SJSA1 (cell line): ENCODE measurements at places on chromosomes 11 and 22. TPM values are rescaled to one million over a fixed set of nuclear protein-coding genes. Genes with fewer than 3 reads are reported as not detected.

- H3K36me3 ChIP-seq, result no peaks in the 10 kb centered on the region
- no peaks in the 10 kb centered on the region for H3K27me3 ChIP-seq
- H3K27ac ChIP-seq, result no peak overlapping the region
- DNase-seq, result no peak
- H3K4me1 ChIP-seq, result no peaks in the 10 kb centered on the region
These were observed 649.2 kb downstream of the BRD1 start for GRCh38 chr22:49178246-49179005.

OR52H1 gene
- total RNA-seq, result not detected in 2 replicates

MOV10L1 gene
- total RNA-seq, result 0.97 and 1.7 TPM in 2 replicates

DNA sequence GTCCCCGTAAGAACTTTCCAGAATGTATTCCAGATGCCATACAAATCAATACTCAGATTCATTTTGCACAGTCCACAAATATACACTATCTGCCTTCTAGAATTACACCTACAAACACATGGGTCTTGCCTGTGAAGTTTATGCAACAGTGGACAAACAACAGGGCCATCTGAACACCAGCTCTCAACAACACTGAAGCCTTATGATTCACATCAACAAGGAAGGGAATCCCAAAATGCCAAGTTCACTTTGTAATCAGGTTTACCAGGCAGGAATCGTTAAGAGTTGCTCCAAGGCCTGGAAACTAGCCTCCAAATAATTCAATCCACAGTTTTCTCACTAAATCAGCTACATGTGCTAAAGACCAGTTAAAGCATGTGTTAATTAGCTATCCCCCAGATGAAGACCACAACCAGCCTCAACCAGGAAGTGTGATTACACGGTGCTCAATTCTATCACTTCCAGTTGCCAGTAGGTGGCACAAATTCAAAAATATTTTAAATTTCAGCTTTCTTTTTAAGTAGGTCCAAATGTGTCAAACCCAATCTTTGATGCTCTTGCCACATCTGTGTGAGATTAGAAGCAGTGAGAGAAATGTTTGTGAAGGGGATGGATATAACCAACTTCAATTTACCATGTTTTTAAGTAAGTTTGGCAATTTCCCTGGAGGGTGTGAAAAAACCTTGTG lies 139.1 kb upstream of the BDNF start:
- no peaks in the 10 kb centered on the region; the same call in 1 of the 2 replicates for H3K4me1 ChIP-seq
- no peak overlapping the region for H3K4me3 ChIP-seq
- DNase-seq, result no peak

ANKK1 gene
- not detected in 2 replicates for total RNA-seq

GRCh38 chr11:20627026-20627425 lies 27.6 kb downstream of the SLC6A5 start:
- H3K4me3 ChIP-seq, result no peak overlapping the region
- no peak for DNase-seq
- no peak overlapping the region for H3K27ac ChIP-seq

SMIM35 gene
- not detected in 2 replicates for total RNA-seq

DNA sequence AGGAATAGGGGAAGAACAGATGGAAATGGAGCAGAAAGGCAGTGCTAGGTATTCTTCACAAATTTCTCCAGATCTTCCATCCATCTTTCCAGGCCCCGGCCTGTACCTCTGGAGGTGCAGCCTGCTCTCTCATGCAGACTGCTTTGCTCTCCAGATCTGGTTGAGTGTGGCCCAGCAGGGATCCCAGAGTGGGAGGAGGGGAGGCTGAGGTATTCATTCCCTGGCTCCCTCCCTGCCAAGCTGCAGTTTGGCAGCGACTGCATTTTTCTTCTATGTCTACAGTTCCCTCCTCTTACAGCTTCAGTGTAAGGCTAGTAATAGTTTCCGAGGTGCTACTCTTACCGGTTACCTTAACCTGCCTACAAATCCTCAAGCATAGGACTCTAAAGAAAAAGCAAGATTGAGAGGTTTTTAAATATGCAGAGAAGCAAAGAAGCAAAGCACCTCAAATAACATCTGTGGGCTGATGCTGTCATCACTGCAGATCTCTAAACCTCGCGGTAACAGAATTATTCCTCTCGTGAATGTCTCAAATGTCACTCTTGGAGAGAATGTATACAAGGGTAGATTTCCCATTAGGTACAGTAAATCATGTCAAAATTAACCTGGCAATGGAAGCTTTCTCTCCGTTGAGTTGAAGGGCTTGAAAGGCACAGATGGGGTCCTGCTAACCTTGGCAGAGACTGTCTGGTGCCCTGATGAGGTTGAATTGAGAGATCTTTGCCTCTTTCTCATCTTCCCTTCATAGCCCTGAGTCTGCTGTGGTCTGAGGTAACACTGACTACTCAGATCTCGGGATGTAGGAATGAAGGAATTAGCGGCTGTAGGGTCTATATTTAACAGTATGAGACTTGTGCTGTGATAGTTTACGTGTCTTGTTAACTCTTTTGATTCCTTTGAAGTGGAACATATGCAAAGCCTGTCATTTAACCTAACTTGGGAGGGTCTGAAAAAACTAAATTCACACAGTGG lies 297.9 kb upstream of the C11orf87 start:
- no peaks in the 10 kb centered on the region for H3K36me3 ChIP-seq
- no peaks in the 10 kb centered on the region for H3K4me1 ChIP-seq
- H3K4me3 ChIP-seq, result no peak overlapping the region
- no peaks in the 10 kb centered on the region for H3K27me3 ChIP-seq
- DNase-seq, result no peak

MAPK8IP2 gene
- total RNA-seq, result 0.03 TPM in 1 of 2 replicates, not detected in the other

NPAS4 gene
- total RNA-seq, result 1.3 and 2.2 TPM in 2 replicates

TSGA10IP gene
- not detected in 2 replicates for total RNA-seq
